ENCODE measurements at places on chromosomes 12 and 14.
A peak's percentile ranks its signal among the peaks of the same experiment; 100 is the strongest.

DNA sequence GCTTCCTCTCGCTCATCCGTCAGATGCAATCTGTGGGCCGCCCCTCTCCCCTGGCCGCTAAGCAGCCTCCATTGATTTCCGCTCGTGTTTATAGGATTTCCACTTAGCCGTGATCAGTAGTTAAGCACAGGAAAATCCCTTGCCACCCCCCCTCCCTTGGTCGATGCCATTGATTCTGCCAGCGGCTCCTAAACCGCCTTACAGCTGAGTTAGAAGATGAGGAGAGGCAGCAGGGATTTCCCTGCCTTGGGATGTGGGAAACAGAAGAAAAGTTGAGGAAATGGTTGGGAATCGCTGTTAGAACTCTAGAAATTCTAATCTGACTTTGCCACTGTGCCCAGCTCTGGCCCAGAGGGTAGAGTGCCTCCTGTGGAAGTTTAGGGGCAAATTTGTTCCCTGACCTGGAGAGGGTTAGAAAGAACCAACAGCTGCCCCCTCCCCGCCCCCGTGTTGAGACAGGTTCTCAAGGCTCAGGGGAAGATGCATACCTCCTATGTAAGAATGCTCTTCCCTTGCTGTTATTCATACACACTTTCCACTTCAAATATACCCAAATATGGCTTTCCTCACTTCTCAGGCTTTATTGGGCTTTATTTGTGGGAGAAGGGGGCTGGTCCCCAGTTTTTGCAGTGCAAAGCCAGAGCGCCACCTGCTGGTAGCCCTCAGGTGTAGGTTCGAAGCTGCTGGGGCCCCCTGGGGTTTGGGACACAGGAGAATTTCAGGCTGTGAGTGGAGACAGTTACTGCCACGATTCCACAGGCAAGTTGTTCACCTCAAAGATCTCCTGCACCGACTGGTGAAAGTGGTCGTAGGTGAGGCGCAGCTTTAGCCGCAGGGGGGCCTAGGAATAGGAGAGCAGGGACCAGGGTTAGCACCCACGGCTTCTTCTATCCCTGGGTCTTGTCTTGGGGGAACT lies 3.2 kb downstream of the THTPA start:
- peak; percentile 61 for DNase-seq

GRCh38 chr12:111405859-111406473 lies at the start of gene SH2B3:
Gene SH2B3, plus strand, starts transcription at chr12:111405923. Its CDS starts 12,223 bp downstream, at chr12:111418146.
- DNase-seq, result no peak

DNA sequence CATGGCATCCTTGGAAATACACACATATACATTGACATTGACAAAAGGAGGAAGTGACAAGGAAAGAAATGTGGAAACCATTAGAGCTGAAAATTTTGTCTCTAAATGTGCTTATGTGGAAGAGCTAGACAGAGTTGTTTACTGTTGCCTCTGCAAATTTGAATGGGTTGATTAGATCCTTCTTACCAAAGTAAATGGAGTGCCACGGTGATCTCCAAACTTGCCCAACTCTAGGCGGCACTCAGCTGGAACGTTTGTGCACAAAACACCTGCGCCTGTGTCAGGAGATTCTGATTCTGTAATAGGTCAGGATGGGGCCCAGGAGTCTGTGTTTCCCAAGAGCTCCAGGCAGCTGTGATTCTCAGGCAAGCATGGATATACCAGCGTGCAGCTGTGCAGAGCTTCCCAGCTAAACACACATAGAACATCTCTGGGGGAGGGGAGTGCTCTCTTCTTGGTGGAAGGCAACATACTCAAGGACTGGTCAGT lies 77.8 kb upstream of the BDKRB2 start:
- no peak for DNase-seq

GRCh38 chr14:22220427-22220826 lies 368.6 kb downstream of the DAD1 start:
- DNase-seq, result no peak

DNA sequence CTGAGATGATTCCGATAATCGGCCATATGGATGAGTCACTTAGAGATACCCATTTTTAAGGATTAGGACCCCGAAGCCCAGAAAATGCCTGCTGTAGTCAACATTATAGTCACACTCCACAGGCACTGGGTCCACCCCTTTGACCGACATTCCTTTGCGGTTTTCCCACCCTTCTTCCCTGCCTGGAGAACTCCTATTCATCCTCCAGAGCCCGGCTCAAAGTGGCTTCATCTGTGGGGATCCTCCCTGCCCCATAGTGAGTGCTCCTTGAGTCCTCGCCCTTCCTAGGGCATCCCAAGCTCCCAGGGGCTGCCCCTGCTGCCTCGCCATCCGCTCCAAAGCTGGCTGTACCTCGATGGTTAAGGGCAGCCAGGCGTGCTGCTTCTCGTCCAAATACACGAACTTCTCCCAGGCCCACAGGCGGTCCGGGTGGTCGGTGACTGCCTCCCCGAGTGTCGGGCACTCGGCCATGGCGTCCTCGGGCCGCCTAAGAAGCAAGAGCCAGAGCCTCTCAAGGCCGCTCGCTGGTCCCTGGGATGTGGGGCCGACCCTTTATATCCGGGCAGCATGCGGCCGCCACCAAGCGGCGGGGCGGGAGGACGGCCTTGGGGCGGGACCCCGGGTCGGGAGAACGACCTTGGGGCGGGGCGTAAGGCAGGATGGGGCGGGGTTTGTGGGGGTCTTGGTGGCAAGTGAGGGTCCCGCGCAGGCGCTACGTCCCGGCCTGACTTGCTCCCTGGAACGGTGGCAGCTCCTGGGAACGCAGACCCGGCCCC lies at the start of gene TCL1A:
Gene TCL1A (minus strand): TSS at position 530 of the 776 bp plus-strand sequence. CDS start 59 bp downstream, at position 471.
- no peak for DNase-seq

DNA sequence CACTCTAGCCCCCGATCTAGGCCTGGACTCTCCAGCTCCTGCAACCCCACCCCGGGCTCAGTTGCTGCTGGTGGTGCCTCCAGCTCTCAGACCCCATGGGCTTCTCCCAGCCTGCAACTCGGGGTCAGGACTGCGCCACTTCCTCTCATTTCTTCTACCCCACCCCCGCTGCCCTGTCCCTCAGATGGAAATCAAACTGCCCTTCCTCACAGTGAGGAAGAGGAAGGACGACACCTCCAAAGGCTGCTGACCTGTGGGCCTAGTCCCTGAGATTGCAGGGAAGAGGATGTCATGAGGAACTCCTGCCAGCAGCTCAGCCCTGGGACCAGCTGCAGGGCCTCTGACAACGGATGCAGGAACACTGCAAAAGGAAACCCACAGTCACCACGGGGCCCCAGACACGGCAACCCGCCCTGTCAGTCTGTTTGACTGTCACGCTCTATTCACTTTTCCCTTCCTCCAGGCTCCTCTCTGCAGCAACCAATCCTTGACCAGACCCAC lies 29.3 kb upstream of the PNMA1 start:
- peak; percentile 59 for DNase-seq

GRCh38 chr12:68416826-68417225 lies 84.7 kb upstream of the MDM1 start:
- no peak for DNase-seq

GRCh38 chr12:122322501-122322900 lies 56.2 kb upstream of the VPS33A start:
- no peak for DNase-seq

GRCh38 chr14:36226164-36226563 lies 49.6 kb upstream of the PTCSC3 start:
- no peak for DNase-seq

DNA sequence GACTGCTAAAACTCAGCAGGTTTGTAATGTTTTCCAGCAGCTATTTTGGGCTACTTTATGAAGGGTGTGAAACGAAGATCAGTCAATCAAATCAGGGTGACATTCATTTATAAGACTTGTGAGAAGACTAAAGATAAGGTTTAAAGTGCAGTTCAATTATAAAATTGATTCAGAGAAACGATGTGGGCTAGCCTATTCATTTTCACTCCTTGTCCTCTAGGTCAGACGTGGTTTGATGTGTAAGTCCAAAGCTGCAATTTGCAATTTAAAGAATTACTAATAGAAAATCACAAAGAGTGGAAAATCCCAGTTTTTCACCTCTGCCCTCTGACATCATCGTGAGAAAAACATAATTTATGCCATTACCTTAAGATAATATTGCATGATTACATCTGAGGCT lies 243.5 kb upstream of the NOVA1 start:
- no peak for DNase-seq

DNA sequence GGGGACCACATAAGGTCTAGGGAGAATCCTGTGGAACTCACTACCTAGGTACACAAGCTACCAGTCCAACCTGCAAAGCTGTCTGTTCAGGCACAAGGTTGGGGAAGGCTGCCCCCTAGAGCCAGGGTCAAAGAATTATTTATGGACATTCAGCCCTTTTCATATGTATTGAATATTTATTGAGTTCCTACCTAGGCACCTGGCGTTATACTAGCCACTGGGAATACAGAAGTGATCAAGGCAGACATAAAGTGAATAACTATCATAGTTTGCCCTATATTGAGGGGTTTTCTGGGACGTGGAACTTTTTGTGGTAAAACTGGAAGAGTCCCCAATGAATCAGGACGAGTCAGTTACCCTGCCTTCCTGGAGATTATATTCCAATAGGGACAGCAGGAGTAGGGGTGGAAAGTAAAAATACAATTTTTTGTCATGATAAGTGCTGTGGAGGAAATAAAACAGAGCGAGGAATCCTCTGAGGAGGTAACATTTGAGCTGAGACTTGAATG lies 5.8 kb upstream of the SLC48A1 start:
- peak; percentile 68 for DNase-seq

DNA sequence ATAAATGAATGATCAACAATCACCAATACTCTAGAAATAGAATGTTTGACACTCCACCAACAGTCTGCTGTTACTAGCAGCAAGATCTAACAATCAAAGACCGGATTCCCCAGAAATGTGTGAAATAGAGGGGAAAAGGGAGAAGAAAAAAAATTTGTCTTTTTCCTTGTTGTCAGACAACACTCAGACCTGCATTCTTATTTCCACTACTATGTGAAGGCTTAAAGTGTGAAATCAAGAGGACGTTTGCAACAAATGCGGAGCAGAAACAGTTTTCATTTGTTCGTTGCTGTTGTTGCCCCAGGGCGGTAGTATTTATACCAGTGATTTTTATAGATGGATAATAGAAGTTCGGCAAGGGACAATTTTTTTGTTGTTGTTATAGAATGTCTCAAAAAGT lies 9.2 kb downstream of the NKX2-1 start:
- DNase-seq, result no peak

- no peak for DNase-seq
Observed at GRCh38 chr14:59698793-59699192, 122.2 kb upstream of the CCDC175 start.

GRCh38 chr14:97891515-97891914 lies 1094.3 kb downstream of the VRK1 start:
- DNase-seq, result no peak

GRCh38 chr12:127657036-127657435 lies 609.9 kb upstream of the TMEM132C start:
- no peak for DNase-seq

GRCh38 chr12:69431591-69432222 lies 38.5 kb upstream of the FRS2 start:
- no peak for DNase-seq

GRCh38 chr12:55823419-55823818 lies 5.6 kb downstream of the ORMDL2 start:
- DNase-seq, result no peak

GRCh38 chr14:51844081-51844881 lies 16.1 kb upstream of the GNG2 start:
- DNase-seq, result no peak

GRCh38 chr14:87430810-87431209 lies 562.2 kb downstream of the GALC start:
- no peak for DNase-seq

DNA sequence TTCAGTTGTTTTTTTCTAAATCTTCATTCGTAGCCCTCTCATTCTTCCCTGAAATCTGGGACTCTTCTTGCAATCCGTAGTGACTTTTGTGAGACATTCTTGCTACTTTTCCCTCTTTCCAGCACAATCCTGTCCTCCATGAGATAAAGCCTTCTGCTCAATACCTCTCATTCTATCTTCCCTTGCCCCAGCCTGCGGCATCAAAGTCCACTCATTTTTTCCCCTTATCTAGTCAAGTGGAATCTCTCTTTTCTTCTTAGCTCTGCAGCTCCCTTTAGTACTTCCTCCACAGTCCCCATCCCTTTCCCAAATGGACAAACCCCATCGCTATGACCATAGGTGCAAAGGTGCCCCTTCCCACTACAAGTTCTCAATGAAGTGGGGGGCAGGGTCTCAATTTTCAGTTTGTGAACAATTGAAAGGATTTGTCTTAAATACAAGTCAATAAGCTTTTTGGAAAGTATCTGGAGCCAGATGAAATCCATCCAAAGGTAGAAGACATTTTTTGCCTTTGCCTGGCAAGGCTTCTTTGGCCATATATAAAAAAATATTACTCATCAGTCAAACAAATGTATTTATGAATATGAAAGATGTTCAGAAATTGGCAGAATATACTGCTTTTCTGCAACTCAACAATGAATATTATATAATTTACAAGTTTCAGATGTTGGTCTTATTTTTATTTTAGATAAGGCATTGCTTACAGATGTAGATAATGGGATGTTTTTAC lies 179.4 kb downstream of the SNAPC1 start:
- DNase-seq, result no peak

Data from stimulated activated CD4-positive, alpha-beta T cell treated with anti-CD3 and anti-CD28 coated beads, Interleukin-12 subunit alpha, Interleukin-12 subunit beta, amount 100 ng/mL, for 4 hours (primary cell).